ENCODE measurements at places on chromosomes 6 and 20.

DNA sequence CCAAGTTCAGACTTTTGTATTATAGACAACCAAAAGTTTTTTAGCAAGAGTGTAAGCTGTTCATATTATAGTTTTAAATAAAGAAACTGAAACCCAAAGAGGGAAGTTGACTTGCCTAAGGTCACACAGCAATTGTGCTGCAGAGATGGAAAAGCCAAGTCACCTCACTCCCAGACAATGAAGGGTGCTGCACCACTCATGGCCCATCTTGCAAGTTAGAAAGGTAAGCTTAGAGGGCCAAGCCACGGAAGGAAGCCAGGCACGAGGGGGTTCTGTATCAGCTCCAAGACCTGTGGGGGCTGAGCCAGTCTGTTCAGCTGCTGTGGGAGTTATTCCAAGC, 860 bp downstream of the DEFB124 start:
- DNase-seq = no peak

DNA sequence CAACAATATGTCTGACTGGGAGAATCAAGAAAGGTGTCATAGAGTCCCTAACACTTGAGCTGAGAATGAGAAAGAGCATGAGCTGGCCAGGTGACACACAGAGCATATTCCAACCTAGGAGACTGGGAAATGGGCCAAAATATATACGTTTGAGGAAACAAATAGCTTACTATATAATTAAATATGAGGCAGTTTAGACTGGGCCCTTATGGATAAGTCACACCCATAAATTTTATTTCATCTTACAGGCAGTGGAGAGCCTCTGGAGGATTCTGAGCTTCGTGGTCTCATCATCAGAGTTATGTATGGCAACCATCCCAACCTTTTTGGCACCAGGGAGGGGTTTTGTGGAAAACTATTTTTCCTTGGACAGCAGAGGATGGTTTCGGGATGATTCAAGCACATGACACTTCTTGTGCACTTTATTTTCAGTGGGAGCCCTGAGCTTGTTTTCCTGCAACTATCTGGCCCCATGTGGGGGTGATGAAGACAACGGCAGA, 12.9 kb upstream of the NQO2 start:
- no peak for DNase-seq

GRCh38 chr20:1862663-1863053, 32.5 kb upstream of the SIRPA start:
- DNase-seq = no peak

DNA sequence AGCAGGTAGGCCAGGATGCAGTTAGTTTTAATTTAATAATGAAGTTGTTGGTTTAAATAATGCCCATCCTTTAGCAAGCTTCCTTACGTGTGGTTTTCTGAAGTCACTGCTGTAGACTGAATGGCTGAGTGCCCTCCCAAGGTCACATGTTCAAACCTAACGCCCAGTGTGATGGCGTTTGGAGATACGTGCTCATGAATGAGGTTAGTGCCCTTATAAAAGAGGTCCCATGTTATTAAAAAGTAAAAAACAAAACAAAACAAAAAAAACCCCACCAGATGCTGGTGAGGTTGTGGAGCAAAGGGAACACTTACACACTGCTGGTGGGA, 16.3 kb downstream of the LRP11 start:
- no peak for DNase-seq

DNA sequence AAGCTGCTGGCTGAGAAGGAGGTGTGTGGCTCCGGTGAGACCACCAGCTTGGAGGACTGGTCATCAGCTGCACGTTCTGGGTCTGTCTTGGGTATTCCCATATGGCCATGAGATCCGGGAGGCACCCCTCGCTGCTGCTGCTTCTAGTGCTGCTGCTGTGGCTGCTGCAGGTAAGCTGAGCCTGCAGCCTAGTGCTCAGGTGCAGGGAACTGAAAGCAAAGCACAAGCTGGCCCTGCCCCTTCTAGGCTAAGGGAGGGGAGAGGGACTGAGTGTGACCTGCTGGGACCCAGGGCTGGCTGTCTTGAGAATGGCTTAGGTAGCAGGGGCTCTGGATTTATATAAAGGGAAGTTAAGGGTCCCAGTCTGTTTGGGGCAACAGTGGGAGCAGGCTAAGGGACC, 403 bp downstream of the CDH26 start:
- no peak for DNase-seq

- no peak for DNase-seq
Measured at GRCh38 chr6:12751694-12752325, 35.2 kb downstream of the PHACTR1 start.

DNA sequence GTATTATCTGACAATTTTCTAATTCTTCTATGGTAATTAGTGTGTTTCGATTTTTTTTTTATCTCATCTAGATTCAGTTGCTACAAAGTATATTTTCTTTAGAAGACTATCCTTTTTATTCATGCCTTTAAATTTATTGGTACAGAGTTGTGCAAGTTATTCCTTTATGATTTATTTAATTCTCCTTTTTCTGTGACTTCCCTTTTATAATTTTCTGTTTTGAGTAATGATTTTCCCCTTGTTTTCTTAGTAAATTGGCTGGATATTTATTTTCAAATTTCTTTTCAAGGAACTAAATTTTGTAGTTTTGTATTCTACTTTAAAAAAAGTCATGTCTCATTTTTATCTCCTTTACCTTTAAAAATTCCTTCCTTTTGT, 2.4 kb upstream of the IL22RA2 start:
- no peak for DNase-seq

- DNase-seq = no peak
Measured at GRCh38 chr6:150076196-150076893, 7.4 kb upstream of the ULBP3 start.

GRCh38 chr6:148379966-148380713, 37.5 kb downstream of the SASH1 start:
- DNase-seq = no peak

GRCh38 chr20:36275441-36276189, 30.5 kb upstream of the DLGAP4 start:
- no peak for DNase-seq

DNA sequence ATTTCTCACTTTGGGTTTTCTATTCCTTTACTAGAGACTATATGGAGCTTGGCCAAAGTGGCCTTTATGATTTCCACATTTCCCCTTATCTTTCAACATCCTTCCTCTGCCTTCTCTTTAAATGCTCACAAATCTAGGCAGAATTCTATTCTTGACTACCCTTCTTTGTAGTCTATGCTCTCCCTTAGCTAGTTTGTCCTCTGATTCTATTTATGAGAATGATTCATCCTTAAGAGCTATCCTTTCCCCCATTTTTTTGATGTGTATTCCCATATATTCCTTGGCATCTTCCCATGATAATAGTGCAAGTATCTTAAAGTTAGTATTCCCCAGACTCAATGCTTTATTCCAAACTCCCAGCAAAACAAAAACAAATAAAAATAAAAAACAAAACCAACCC, 53.1 kb downstream of the IL20RA start:
- no peak for DNase-seq
